Breast epithelium (tissue), 4 donors: ENCODE measurements at places on chromosomes 4 and X. TPM values are rescaled to one million over a fixed set of nuclear protein-coding genes. Genes with fewer than 3 reads are reported as not detected.

GRIA2 gene
- 2.3 TPM for total RNA-seq

SOD3 gene
- 131 TPM for total RNA-seq

GPM6B gene
- 3.4 TPM for total RNA-seq

- DNase-seq, result no peak
Measured at GRCh38 chrX:14964500-14964899, 91.3 kb downstream of the MOSPD2 start.

DNA sequence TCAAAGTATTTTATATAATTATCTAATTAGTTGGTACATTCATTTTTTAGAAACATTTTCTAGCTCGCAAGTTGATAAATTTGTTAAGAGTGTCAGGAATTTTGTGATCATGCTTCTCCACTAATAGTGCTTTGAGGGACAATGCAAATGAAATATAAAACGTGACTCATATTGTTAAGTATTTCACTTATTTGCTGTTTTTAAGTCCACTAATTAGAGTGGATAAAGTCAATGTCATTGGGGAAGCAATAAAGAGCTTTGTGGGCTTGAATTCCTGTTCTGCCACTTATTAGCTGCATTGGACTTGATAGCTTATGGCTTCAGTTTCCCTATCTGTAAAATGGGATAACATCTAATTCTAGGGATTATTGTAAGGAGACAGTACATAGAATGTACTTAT, 26.5 kb upstream of the ANAPC4 start:
- DNase-seq, result no peak

TXK gene
- total RNA-seq, result 1.6 TPM

DNA sequence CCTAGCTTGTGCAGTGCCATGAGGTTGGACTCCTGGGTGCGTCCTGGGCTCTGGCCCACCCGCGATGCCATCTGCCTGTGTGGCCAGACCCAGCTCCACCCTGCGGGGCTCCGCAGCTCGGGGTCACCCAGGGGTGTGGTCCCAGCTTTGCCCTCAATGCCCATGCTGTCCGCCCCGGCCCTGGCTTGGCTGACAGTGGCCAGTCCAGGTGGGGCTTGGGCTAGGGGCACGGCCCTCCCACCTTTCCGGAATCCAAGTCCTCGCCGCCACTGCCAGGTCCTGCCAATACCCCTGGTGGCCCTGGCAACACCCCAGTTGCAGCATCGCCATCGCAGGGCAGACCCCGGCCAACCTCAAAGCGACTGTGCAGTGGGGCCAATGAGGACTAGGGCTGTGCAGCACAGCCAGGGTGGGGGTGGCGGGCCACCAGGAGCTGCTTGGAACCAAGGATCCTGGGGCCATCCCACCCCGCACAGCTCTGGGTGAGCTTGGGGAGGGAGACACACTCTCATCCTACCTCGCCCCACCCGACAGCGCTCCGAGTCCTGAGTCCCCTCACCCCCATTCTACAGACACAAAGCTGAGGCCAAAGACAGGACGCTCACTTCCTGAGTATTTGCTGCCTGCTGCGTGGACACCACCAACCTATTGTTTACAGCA, 80.9 kb downstream of the ZNF718 start:
- no peak for DNase-seq

- no peak for DNase-seq
Measured at GRCh38 chrX:14873676-14874049, 442 bp downstream of the MOSPD2 start.

DNA sequence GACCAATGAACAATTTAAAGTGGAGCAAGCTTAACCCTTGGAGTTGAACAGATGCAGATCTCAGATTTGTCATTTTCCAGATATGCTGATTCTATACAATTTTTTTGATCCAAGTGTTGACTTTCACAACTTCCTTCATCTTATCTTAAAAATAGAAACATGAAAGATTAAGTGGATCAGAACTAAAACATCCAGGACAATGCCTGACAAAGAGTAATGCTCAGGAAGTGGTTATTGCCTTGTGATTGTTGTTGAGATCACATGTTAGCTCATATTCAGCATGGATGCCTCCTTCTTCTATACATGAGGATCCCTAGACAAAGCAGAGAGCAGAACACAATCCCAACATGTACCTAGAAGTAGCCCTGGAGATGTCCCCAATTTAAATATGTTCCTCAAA, 160.9 kb downstream of the PPARGC1A start:
- DNase-seq, result no peak

DNA sequence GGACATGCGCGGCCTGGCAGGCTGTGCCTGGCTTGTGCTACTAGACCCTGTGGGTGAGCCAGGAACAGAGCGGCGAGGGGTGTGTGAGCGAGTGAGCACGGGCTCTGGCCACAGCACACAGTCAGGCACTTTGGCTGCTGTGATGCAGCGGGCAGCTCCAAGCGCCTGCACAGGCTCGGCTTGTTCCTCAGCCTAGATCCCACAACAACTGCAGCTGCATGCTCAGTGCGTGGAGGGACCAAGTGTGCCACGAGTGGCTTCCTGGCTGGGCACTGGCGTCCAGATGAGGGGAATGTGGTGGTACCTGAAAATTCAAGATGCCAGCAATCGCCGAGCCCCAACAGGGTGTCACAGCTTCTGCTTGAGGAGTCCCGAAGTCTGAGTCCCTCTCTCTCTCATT, 1056.6 kb downstream of the RAPGEF2 start:
- no peak for DNase-seq

ELF2 gene
- total RNA-seq, result 59.4 TPM

GRCh38 chr4:145418739-145419138, 62.9 kb upstream of the SMAD1 start:
- DNase-seq, result no peak

- no peak for DNase-seq
Measured at GRCh38 chr4:72767618-72768302, 198.7 kb upstream of the ADAMTS3 start.

GRCh38 chr4:117466388-117466787, 381.0 kb upstream of the TRAM1L1 start:
- no peak for DNase-seq

DNA sequence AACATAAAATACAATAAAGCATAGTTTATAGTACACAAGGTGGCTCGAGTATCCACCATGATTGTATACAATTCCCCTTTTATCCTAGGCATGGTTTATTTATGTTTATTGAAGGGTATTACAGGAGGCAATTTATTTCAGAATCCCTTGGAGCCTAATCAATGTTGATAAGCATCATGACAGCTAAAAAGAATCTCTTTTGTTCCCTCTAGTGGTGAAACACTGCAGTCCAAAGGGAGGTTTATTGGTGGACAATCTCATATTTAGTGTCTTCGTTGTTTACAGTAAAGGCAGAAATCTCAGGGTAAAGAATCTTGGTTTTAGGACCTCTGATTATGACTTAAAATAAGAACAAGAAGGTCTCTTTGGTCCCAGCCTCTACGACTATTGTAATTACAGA, 1712.5 kb downstream of the C4orf33 start:
- no peak for DNase-seq

DNA sequence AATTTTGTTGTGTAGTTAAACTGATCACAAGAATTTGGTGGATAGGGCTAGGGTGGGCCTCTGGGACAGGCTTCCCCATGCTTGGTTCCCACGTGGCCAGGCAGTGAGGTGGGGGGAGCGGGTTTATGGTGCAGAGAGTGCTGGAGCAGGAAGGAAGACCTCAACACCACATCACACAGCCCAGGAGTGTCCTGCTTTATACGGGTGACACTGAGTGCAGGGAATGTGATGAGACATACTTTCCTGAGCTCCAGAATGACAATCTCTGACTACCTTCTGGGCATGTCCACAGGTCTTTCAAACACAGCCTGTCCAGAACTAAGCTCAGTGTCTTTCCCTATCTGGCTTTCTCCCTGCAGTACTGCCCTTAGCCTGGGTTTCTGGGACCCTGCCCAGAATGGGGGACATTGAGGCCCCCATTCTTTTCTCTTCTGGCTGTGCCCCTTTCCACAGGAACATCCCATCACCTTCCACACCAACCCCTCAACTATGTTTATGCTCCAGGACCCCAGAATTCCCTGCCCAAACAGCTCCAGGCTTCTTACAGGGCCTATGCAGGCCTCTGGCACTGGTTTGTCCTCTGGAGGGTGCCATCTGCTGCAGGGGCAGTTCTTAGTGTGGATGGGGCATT, 36.5 kb upstream of the RASL11B start:
- no peak for DNase-seq

GRCh38 chr4:62126064-62126732, 926.1 kb downstream of the ADGRL3 start:
- DNase-seq, result no peak

DNA sequence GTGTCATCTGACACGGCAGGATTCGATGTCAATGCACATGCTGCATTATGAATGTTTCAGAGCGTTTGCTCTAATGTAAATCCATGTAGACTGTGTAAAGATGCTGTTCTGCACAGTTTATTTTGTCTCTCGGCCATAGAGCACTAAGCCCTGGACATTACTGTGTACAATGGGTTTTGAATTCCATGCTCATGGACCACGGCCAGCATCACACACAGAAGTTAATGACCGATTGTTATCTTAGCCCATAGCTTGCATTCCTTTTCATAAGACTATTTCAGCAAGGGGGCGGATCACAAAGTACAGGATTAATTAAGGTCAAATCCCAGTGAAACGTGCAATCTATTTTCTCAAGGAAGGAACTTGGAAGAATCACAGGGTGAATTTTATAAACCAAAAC, 286.1 kb upstream of the TENM3 start:
- DNase-seq, result peak; percentile 23

- DNase-seq, result no peak
Measured at GRCh38 chrX:20974326-20974725, 399.9 kb upstream of the CNKSR2 start.
